ENCODE measurements at places on chromosomes 5 and 9.

DNA sequence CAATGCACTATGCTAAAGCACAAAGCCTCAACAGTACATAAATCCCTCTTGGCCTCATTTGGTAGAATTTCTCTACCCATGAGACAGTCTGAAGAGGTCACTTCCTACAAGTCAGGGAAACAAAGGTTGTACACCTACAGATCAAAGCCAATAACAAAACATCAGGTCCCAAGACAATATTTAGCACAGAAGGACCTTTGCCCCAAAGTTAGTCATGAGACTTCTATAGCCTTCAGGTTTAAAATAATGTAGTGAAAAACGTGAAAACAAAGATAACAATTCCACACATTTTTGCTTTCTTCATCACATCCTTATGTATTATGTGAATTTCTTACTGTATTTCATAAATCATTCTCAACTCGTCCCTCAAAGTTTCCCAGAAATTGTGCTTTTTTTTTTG lies 15.8 kb downstream of the AFF4 start:
- DNase-seq: no peak

GRCh38 chr9:14228602-14229001 lies 85.3 kb downstream of the NFIB start:
- no peak for DNase-seq

DNA sequence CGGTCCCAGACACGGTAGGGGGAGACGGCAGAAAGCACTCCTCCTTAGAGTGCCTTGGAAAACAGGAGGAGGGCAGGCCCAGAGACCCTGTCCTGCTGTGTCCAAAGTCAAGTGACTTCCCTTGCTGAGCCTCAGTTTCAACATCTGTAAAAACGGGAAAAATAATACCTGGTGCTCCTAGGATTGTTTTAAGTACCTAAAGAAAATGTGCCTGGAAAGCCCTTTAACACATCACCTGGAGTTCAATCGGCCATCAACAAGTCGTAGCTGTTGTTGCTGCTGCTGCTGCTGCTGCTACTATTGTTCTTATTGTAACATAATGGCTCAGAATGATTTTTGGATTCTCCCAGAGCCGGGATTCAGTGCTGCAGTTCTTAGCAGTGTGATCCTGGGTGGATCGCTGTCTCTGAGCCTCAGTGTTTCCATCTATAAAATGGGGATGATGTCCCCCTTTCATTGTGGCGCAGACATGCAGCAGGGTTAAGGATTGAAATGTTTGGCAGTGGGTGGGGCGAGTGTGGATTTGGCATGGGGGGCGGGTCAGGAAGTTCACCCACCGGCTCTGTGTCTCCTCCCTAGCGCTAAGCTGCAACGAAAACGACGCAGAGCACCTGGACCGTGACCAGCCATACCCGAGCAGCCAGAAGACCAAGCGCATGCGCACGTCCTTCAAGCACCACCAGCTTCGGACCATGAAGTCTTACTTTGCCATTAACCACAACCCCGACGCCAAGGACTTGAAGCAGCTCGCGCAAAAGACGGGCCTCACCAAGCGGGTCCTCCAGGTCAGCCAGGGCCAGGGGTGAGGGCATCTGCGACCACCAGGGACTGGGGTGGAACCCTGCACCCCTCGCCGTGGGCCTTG lies 9.2 kb downstream of the LHX2 start:
- DNase-seq: no peak

- DNase-seq: no peak
Measured at GRCh38 chr9:91187965-91188344, 173.8 kb downstream of the AUH start.

DNA sequence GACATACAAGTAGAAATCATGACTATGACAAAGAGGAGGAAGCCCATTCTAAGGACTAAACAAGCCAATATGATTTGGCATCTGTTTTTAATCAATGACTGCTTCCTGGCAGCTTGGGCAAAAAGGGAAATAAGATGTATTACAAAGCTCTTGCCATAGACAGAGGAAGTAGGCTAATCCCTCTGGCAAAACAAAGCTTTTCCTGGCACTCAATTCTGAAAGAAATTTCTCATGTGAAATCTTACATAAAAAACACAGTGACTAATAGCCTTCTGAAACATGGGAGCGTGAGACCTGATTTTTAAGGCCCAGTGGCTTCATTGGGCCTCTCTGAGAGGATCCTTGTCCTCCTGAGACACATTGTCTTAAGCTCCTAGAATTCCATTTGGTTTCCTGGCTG lies 93.6 kb downstream of the COL23A1 start:
- no peak for DNase-seq

- DNase-seq: no peak
Measured at GRCh38 chr5:18311266-18311665, 677.0 kb downstream of the TAF11L14 start.

Data from LNCaP clone FGC (cell line).